ENCODE measurements at places on chromosomes 3 and 15.

DNA sequence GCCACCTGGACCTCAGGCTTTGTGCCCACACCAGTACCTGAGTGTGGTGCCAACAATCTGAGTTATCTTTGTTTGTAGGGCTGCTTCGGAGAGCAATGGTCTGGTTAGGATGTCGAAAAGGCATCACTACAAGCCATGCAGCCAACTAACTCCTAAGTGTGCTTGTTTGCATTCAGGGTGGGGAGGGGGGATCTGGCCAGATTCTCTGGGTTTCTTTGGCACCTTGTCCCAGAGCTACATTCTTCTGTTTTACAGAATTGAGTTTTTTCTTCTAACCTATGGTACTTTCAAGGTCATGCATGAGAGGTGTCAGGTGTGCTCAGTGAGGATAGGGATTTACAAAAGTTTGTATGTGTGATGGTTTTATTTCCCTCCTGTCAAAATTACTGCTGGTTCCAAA lies 391.4 kb upstream of the RARB start:
- no peak for DNase-seq

- peak; percentile 55 for DNase-seq
Observed at GRCh38 chr3:12175844-12176453, 17.2 kb upstream of the TIMP4 start.

DNA sequence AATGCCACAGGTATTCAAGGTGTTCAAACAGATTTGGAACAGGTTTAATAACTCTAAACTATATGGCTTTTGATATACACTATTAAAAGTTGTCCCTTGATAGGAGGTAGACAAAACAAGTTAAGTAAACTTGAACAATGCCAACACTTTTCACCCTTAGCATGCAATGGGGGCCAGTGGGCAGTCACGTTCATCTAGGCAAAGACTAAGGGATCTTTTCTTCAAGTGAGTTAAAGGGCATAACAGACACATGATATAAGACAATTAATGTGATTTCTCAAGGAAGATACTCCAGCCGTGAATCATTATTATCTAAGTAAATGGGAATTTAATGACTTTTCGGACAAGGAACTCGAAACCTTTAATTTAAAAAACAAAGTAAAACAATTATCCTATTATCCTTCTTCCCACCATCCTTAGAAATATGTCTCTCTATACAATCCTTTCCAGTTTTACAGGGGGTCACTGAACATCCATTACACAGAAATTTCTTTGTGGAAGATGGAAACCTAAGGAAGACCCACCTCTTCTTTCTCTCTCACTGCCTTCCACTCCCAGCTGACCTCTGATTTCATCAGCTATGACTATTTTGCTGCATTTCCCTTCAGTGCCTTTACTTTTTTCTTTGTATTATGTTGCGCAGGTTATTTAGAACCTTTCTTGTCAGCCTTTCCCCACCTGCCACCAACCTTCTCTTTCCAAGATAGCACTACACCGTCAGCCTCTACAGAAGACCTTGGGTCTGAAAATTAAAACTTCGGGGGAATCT lies 1.5 kb downstream of the CLDN1 start:
- no peak for DNase-seq

DNA sequence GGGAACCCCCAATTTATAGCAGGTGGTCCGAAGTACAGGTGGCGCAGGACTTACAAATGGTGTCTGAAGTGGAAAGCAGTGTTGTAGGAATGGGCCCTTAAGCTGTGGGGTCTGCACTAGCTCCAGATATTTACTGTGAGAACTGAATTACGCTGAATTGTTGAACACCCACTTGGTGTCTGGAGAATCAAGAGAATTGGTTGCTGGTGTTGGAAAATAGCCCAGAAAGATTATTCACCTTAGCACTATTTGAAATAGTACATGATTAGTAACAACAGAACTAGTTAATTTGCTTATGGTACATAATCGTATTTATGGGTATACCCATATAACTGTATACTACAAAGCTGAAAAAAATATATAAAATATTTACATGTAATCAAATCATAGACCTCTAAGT lies 64.8 kb downstream of the ADAM10 start:
- no peak for DNase-seq

DNA sequence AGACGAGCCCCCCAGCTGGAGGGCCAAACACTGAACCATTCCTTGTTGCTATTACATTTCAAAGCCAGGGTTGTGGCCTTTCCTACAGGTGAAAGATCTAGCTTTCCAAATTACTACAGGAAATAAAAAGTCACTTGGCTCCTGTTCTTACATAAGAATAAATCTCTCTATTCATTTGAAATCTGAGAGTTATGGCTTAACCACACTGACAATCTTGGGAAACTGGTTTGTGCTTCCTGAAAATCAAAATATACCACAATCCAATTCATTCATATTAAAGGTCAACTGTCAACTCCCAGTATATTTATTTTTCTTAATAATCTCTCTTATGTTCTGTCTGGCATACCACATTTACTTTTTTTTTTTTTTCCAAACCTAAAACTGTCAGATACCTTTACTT lies 103.7 kb upstream of the LMOD3 start:
- no peak for DNase-seq

DNA sequence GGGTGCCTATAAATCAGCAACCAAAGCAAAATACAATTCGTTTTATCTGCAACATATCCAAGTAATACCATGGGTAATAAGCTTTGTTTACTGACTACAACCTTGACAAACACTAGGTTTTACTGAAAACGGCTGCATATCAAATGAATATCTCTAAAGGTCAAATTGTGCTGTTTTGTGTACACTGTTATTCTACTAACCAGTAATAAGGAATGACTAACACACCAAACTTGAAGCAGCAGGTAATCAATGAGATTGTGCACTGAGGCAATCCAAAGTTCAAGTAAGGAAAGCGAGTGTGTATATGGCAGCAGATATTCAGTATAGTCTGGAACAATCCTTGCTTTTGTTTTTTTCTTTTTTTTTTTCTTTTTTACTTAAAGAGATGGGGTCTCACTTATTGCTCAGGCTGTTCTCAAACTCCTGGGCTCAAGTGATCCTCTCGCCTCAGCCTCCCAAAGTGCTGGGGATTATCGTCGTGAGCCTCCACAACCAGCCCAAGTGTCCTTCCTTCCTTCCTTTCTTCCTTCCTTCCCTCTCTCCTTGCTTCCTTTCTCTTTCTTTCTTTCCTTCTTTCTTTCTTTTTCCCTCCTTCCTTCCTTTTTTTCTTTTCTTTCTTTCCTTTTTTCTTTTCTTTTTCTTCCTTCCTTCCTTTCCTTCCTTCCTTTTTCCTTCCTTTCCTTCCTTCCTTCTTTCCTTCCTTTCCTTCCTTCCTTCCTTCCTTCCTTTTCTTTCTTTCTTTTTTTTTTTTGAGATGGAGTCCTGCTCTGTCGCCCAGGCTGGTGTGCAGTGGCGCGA lies 34.9 kb downstream of the AP3S2 start:
- no peak for DNase-seq

DNA sequence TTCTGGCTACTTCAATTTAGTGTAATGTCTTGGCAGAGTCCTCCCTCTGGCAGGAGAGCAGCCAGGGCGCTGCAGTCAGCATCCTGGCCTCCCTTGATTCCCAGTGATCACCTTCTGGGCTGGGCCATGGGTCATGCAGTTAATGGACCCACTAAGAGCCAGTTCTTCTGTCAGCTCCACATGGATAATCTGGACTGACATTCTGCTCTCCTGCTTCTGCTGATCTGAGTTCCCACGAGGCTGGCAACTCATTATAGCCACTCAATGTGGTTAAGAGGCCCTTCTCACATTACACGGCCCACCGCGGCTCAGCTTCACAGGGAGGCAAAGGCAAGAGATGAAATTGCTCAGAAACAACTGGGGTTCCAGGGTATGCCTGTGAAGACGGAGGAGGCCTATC lies 94.0 kb downstream of the WDR76 start:
- DNase-seq, result no peak

DNA sequence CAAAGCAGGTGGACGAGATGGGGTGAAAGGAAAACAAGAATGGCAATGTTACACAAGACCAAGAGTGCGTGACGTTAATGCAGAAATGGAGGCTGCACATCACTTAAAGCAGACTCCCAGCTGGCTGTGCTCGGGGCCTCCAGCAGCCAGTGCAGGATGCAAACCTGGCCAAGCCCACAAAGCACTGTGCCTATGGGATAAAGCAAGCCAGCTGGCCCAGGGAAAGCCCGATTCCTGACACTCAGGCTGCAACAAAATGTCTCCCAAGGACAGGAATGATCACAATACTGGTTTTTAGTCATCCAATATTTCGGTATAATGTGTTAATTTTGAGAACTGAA lies 86.2 kb downstream of the SEC22A start:
- no peak for DNase-seq

DNA sequence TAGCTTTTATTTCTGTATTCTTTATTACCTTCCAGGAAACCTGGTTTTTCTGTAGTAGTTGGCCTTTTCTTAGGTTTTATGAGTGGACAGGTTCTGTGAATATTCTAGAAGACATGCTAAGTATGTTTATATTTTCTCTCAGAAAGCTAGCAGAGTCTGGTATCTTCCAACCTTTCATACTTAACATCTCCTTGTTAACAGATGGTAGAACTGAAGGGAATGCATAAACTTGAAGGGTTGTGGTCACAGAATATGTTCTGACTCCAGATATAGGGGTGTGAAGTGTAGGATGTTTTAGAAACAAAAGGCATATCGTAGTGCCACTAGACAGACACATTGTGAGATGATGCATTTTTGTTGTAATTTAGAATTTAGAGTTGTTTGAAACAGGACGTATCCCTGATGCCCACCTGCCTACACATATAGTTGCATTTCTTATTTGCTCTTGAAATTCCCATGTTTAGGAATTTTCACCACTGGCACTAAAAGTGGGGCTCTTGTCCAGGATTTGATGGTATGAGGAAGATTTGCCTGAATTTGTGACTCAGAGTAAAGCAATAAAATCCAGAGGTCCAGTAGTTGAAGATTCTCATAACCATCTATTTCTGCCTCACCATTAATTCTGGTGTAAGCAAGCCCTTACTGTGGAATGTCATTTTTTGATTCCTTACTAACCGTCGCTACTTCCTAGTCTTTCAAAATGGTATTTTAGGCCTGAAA lies 274.5 kb downstream of the FEZF2 start:
- no peak for DNase-seq

GRCh38 chr3:136247436-136247835 lies 2.7 kb upstream of the PCCB start:
- no peak for DNase-seq

DNA sequence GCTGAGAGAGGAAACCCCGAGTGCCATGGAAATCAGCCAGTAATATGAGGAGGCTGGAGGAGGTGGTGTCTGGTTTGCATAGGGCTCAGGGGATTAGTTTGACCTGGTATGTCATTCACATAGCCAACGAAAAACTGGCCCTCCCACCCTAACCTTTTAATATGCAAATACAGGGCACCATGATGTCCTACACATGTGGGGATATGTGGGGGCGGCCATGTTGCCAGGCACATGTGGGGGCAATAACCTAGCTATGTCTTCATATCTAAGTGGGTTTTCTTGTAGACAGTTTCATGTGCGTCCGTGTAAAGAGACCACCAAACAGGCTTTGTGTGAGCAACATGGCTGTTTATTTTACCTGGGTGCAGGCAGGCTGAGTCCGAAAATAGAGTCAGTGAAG lies 110.1 kb downstream of the MOBP start:
- no peak for DNase-seq

All from heart right ventricle (tissue), 16 donors.